Breast epithelium (tissue), 4 donors: ENCODE measurements at places on chromosomes 2 and 18. TPM values are rescaled to one million over a fixed set of nuclear protein-coding genes. Genes with fewer than 3 reads are reported as not detected.
A peak's percentile ranks its signal among the peaks of the same experiment; 100 is the strongest.

GRCh38 chr18:22452226-22452668 lies 34.5 kb upstream of the CTAGE1 start:
- H3K4me3 ChIP-seq, result no peak overlapping the region
- DNase-seq, result no peak
- H3K27ac ChIP-seq, result no peak overlapping the region
- no peaks in the 10 kb centered on the region for H3K36me3 ChIP-seq

DNA sequence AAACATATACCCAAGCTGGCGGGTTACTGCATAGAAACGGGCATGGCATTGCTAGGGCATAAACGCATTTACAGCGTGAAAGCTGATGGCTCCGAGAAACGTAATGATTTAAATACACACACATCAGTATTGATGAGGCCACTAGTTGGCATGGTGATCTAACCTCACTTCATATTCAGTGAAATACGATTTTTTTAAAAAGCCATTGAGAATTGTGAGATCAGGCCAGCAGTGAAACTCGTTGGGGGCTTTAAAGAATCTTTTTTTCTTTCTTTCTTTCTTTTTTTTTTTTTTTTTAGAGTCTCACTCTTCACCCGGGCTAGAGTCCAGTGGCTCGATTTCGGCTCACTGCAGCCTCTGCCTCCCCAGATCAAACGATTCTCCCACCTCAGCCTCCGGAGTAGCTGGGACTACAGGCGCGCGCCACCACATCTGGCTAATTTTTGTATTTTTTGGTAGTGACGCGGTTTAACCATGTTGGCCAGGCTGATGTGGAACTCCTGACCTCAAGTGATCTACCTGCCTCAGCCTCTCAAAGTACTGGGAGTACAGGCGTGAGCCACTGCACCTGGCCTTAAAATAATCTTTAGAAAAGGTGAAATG lies 2.4 kb upstream of the SMAD7 start:
- peaks cover 3% of the 10 kb centered on the region for H3K4me1 ChIP-seq
- H3K36me3 ChIP-seq, result no peaks in the 10 kb centered on the region
- no peaks in the 10 kb centered on the region for H3K27me3 ChIP-seq
- peak overlapping the region; percentile 97 for H3K4me3 ChIP-seq
- DNase-seq, result no peak

DNA sequence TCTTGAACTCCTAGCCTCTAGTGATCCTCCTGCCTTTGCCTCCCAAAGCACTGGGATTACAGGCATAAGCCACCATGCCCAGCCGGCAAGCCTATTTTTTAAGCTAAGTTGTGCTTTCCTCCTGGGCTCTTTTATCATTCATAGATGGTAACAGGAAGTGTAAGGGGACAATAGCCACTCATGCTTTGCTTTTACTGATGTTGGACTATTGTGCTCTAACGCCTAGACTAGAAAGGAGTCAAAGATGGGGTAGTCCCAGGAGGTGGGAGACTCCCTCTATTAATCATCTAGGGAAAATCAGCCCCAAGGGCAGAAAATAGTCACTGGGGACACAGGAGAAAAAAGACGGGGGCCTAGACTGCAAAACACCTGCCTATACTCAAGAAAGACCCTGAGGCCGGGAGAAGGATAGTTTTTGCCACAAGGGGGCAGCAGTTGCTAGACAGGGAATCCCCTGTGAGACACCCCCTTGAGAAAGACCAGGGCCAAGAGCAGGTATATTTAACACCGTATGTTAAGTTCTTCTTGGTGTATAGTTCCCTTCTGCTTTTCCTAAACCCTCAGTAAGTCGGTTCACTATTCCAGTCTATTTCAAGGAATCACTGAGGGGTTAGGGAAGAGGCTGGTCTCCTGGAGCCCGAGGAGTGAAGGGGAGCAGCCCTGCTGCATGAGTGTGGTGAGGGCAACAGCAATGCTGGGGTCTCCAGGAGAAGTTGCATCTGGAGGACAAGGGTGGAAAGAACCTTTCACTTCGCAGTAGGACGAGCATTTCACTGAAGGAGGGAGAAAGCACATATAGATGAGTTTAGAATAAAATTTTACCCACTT lies 2.1 kb upstream of the CXCR1 start:
- H3K36me3 ChIP-seq, result no peaks in the 10 kb centered on the region
- no peak for DNase-seq
- H3K4me3 ChIP-seq, result no peak overlapping the region
- H3K4me1 ChIP-seq, result no peaks in the 10 kb centered on the region
- H3K27ac ChIP-seq, result no peak overlapping the region

DNA sequence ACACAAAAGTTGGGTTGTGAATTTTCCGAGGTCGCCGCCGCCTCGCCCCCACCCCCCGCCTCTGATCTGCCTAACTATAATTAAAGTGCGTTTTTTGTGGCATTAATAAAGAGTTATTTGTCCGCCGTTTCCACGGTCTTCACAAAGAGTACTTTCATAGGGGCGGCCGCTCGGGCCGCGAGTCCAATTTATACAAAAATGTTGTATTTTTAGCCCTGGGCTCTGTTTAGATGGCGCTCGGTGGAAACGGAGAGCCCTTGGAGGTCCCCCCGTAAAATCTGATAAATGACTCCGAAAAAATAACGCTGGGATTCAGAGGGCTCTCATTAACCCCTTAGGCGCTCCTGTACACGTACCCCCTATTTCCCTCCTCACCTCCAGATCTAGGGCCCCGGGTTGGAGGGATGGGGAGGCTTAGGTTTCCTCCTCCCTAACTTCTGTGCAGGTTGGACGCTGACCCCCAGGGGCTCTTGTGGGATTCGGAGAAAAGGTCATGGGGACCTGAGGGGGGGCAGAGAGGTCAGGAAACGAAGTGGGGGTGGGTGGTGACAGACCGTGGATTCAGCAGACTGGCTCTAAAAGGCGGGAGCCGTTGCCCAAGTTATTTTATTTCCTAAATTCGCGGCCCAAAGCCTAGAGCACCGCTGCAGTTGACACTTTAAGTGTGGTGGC lies 1.9 kb downstream of the CYP26B1 start:
- peaks cover 50% of the 10 kb centered on the region for H3K4me1 ChIP-seq
- peak overlapping the region; percentile 50 for H3K4me3 ChIP-seq
- H3K27ac ChIP-seq, result no peak overlapping the region
- H3K36me3 ChIP-seq, result no peaks in the 10 kb centered on the region
- H3K27me3 ChIP-seq, result peaks cover 16% of the 10 kb centered on the region

- DNase-seq, result no peak
- H3K4me3 ChIP-seq, result no peak overlapping the region
- no peaks in the 10 kb centered on the region for H3K36me3 ChIP-seq
- H3K4me1 ChIP-seq, result no peaks in the 10 kb centered on the region
Observed at GRCh38 chr2:6499691-6500090, 366.0 kb downstream of the CMPK2 start.

PELI1 gene
- total RNA-seq, result 40.6 TPM

BOK gene
- 40.3 TPM for total RNA-seq

ABCB11 gene
- 0.66 TPM for total RNA-seq

DNA sequence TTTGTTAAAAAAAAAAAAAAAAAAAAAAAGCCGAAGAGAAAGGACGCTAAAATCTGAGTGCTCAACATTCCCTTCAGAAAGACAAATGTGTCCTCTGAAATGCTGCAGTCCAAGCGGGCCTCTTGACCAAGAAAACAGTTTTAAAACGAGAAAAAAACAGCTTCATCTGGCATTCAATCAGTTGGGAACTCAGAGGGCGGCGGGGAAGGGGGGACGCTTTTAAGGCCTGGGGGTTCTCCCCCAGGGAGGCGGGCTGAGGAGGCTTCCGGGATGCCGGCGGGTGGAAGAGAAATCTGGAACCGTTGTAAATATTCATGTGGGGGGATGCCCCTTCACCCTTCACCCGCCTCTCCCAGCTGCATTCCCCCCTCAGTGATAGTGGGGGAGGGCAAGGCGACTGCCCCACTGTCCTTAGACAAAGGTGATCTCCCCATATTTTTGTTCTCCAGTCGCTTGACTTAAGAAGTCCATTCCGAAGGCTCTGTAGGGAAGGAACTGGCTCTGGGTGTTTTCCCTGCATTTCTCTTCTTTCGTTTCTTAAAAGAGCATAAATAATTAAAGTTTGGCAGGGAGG lies 3.3 kb upstream of the HOXD11 start:
- peak overlapping the region; percentile 54 for H3K4me3 ChIP-seq
- H3K27ac ChIP-seq, result no peak overlapping the region
- peaks cover under 1% of the 10 kb centered on the region for H3K4me1 ChIP-seq
- H3K27me3 ChIP-seq, result peaks cover 98% of the 10 kb centered on the region
- no peaks in the 10 kb centered on the region for H3K36me3 ChIP-seq

DNA sequence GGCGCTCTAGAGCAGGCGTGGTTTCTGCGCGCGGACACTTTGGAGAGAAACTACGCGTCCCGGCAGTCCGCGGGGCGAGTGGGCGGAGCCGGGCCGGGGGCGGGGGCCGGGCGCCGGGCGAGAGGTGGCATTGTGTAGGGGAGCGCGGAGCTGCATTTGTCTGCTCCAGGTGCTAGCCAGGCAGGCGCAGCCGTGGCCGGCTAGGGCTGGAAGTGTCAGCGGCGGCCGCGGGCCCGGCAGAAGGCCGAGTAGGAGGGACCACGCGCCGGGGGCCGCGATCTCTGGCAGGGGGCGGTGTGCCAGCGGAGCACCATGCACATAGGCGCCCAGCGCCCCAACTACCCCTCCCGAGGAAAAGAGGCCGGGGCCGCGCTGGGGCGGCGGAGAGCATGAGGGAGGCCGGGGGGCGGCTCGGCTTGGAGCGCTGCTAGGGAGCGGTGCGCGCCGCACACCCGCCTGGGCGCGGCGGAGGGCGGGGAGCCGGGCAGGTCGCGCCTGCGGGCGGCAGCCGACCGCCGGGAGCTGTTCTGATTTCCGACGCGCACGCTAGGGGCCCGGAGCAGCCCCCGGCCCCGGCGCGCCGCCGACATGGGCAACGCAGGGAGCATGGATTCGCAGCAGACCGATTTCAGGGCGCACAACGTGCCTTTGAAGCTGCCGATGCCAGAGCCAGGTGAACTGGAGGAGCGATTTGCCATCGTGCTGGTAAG lies at the start of gene FMNL2:
Gene FMNL2, plus strand, starts transcription at position 159 of the 710 bp plus-strand sequence.
- peak within 1 kb of the TSS; percentile 72 for H3K27ac ChIP-seq
- DNase-seq, result peak; percentile 65
- H3K4me3 ChIP-seq, result peak within 1 kb of the TSS; percentile 96
- no peaks in the 10 kb centered on the region for H3K27me3 ChIP-seq

- H3K4me1 ChIP-seq, result no peaks in the 10 kb centered on the region
- no peaks in the 10 kb centered on the region for H3K27me3 ChIP-seq
- no peaks in the 10 kb centered on the region for H3K36me3 ChIP-seq
- H3K4me3 ChIP-seq, result no peak overlapping the region
Observed at GRCh38 chr2:100281521-100282438, 40.5 kb downstream of the LONRF2 start.

DNA sequence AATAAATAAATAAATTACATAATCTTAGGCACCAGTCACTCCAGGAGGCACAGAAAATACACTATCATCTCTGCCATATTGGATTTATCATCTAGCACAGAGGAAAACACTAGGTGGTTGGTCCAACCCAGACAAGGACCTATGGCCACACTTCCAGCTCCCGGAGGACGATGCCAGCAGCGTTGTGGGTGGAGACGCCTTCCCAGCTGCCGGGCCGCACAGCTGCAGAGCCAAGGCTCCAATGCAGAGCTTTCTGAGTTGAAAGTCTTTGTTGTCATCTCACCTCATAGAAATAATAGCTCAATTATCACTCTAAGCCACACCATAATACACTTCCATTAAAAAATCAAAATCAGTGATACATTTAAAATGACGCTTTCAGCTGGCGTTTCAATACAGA lies 457.1 kb upstream of the SALL3 start:
- H3K4me1 ChIP-seq, result no peaks in the 10 kb centered on the region
- no peak overlapping the region for H3K27ac ChIP-seq
- no peak for DNase-seq
- H3K36me3 ChIP-seq, result no peaks in the 10 kb centered on the region
- H3K4me3 ChIP-seq, result no peak overlapping the region
- H3K27me3 ChIP-seq, result peaks cover 20% of the 10 kb centered on the region

GATA6 gene
- 11.0 TPM for total RNA-seq

- DNase-seq, result no peak
- H3K4me1 ChIP-seq, result no peaks in the 10 kb centered on the region
- H3K27ac ChIP-seq, result no peak overlapping the region
- no peaks in the 10 kb centered on the region for H3K36me3 ChIP-seq
- peaks cover 14% of the 10 kb centered on the region for H3K27me3 ChIP-seq
Observed at GRCh38 chr2:236208019-236208926, 40.1 kb upstream of the GBX2 start.
